ENCODE measurements at places on chromosomes 4 and X.
A peak's percentile ranks its signal among the peaks of the same experiment; 100 is the strongest.

- DNase-seq = no peak
Observed at GRCh38 chr4:173763389-173763788, 233.4 kb upstream of the HAND2 start.

- DNase-seq = no peak
Observed at GRCh38 chr4:63211776-63212479, 1197.3 kb downstream of the TECRL start.

GRCh38 chr4:103996637-103997036, 276.9 kb upstream of the TACR3 start:
- peak; percentile 88 for DNase-seq

DNA sequence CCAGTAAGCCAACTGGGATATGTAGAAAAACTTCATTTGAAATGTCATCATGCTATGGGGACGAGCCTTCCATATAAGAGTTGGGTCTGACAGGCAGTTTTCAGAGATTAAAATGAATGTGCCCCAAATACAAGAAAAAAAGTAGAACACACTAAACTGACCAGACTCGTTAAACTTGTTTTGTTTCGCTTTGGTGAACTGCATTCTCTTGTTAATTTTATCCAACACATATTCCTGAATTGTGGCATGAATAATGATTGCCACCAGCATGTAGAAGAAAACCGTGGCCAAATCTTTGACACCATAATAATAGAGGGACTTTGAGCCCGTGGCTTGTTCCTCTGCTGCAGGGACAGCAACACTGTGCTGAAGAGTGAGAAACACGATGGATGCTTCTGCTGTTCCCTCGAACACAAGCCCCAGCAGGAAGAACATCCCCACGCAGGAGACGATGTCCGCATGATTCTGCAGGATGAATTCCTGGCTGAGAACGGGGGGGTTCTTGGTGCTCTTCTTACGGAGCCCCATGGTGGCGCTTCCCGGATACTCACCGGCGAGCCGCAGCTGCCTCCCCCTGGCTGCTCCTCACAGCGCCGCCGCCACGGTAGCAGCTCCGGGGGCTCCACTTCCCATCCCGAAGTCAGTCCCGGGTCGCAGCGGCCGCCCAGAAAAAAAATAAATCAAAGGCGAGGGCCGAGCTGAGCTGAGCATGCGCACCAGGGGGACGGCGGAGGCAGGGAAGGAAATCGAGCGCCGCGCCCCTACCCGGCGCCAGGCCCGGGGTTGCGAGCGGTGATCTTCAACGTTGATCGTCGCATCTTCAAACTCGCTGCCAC, at the start of gene TRAM1L1:
Gene TRAM1L1, minus strand, starts transcription at position 711 of the 836 bp plus-strand sequence. Its CDS starts 183 bp downstream, at position 528.
- DNase-seq = peak; percentile 90

GRCh38 chrX:108186811-108187210, 95.2 kb downstream of the ATG4A start:
- DNase-seq = no peak

DNA sequence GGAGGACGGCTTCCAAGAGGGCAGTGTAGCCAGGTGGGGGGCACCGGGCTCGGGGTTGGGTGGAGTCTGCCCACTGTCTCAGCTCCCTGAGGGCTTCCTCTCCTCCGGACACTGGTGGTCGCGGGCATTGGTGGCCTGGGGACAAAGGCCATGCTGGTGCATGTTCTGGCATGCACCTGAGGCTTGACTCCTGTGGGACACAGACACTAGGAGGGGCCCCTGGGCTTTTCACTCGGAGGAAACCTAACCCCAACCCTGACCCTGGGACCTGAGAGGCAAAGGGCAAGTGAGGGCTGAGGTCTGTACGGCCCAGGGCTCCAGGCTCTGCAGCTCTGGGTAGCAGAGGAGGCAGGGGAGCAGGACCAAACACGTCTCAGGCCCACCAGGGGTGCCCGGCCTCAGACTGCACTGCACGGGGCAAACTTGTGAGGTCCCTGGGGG, 22.3 kb upstream of the FGFR3 start:
- DNase-seq = no peak

DNA sequence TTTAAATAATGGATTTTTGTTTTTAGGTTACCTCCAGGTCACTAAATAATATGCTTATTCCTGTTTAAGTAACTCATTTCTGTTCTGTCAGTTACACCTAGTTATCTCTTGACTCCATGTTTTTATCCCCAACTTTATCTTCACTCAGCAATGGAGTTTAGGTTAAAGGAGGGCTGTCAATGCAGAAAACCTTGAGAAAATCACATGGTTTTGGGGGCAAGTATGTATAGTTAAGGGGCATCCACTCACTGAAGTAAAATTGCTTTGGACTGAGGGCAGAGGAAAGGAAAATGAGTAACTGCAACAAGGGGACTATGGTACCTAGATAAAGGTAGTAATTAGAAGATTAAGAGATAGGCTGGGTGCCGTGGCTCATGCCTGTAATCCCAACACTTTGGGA, 87.1 kb downstream of the UBE2K start:
- no peak for DNase-seq

GRCh38 chrX:100717363-100717762, 14.6 kb downstream of the SYTL4 start:
- DNase-seq = no peak

DNA sequence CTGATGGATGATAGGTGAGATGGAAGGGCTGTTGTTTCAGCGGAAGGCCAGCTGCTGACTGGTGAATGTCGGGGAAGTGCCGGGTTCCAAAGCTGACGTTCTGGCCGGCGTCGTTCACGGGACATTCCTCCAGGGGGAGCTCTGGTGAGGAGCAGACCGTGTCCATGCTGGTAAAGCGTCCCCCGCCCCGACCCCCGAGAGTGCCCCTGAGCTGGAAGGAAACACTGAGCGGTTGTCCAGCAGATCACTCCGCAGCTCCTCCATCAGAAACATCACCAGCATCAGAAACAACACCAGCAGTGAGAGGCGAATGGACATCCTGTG, 18.6 kb upstream of the ADRA2C start:
- no peak for DNase-seq

DNA sequence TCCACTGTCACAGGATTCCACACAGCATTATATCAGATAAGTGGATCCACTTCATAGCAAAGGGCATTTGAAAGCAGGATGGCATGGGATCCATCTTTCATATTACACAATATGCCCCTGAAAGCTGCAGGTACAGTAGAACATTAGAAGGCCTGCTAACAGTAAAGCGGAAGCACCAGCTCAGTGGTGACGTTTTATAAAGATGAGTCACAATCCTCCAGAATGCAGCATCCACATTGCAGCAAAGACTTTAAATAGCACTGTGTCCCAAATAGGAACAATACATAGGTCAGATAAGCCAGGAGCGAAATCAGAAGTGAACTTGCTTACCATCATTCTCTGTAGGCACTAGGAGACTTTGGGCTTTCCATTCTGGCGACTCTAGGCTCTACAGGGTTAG, 609.5 kb upstream of the FAT1 start:
- no peak for DNase-seq

DNA sequence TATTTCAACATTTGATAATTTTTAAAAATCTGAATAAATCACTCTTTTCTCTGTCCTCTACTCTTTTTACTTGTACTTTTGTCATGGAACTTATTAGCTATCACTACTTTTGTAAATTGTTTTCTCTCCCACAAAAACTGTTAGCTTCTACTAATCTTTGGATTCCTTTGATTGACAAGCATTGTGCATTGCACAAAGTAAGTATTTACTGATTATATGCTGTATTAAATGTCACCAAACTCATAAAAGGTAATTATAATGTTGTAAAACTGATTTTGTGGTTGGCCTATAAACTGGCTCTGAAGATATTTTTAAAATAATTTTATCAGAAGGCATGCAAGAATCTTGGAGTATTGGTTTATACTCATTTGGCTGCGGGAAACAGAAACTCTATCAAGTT, 15.0 kb upstream of the SEC24B start:
- DNase-seq = no peak

DNA sequence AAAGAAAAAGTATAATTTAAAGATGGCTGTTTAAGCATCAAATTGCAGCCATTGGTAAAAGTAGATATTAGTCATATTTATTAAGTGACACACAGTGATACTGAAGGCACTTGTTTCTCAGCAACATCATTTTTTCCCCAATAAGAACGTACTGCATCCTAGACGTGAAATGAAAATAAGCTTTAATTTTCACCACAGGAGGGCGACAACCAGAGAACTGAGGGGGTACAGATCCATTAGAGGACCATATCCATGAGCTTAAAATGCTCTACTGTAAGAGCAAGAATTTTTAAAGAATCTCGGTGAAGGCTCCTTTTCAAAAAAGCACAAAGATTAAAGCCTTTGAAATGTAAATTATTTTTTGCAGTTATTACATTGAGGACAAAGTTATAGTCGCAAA, 33.4 kb downstream of the FRG1 start:
- DNase-seq = peak; percentile 60

DNA sequence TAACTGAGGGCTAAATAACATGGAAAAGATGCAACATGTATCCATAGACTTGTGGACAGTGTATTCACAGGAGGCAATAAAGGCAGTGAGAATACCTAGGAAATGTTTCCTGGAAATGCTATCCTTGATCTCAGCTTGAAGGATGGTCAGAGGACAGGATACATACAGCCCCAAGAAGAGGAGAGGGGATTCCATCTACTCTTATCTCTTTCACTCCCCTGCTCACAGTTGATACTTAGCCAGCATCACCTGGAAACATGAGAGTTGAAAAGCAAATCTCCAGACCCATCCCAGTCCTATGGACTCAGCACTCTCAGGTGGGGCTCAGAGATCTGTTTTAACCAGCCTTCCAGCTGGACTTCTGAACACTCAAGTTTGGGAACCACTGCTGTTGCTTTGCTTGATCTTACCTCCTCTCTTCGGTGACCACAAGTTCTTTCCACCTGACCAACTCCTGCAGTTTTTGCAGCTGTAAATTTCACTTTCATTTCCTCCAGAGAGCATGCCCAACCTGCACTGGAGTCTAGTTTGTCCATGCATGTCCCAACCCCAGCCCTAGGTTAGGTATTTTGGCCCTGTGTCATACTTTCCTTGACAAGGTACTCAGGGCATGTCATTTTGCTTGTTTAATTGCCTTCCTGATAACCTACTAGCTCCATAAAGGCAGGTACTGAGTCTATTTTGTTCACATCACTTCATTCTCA, 10.4 kb downstream of the RELL1 start:
- no peak for DNase-seq
